ENCODE measurements at places on chromosomes 11 and 22.
A peak's percentile ranks its signal among the peaks of the same experiment; 100 is the strongest.

GRCh38 chr11:68122936-68123539 lies 1.9 kb upstream of the CHKA start:
- H3K4me1 ChIP-seq, result peaks cover 12% of the 10 kb centered on the region
- H3K27me3 ChIP-seq, result peaks cover 12% of the 10 kb centered on the region
- H3K27ac ChIP-seq, result no peak overlapping the region
- H3K36me3 ChIP-seq, result peaks cover 2% of the 10 kb centered on the region
- H3K4me3 ChIP-seq, result no peak overlapping the region

GRCh38 chr11:69658626-69659450 lies 16.3 kb downstream of the LTO1 start:
- H3K4me1 ChIP-seq, result no peaks in the 10 kb centered on the region
- no peak overlapping the region for H3K27ac ChIP-seq
- no peak overlapping the region for H3K4me3 ChIP-seq
- DNase-seq, result no peak
- H3K36me3 ChIP-seq, result no peaks in the 10 kb centered on the region

DNA sequence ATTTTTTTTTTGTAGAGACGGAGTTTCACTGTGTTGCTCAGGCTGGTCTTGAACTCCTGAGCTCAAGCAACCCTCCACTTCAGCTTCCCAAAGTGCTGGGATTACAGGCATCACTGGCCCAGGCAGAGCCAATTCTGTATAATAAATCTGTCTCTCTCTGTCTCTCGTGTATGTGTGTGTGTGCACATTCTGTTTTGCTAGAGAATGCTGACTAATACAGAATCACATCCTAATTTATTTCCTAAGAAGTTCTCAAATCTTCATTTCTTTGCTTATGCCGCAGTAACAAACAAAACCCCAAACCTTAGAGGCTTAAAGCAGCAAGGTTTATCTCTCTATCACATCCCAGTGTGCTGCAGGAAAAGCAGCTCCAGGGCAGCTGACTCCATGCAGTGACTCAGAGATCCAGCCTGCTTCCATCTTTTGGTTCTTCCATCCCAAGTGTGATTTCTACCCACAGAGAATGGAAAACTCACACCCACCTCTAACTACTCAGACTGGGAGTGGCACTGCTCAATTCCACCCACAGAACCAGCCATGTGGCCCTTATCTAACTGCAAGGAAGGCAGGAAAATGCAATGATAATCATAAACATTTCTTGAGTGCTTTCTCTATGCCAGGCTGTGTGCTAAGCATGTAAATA lies 35.1 kb upstream of the LRRC10B start:
- no peaks in the 10 kb centered on the region for H3K27me3 ChIP-seq
- no peak overlapping the region for H3K4me3 ChIP-seq
- DNase-seq, result no peak
- peaks cover 7% of the 10 kb centered on the region for H3K4me1 ChIP-seq
- H3K27ac ChIP-seq, result no peak overlapping the region

GRCh38 chr11:59283825-59284772 lies 71.4 kb upstream of the MPEG1 start:
- no peaks in the 10 kb centered on the region for H3K36me3 ChIP-seq
- H3K27me3 ChIP-seq, result peaks cover 23% of the 10 kb centered on the region
- H3K4me3 ChIP-seq, result peak overlapping the region; percentile 52
- no peak overlapping the region for H3K27ac ChIP-seq

GRCh38 chr11:78708388-78708787 lies 133.7 kb upstream of the NARS2 start:
- H3K36me3 ChIP-seq, result no peaks in the 10 kb centered on the region
- H3K4me1 ChIP-seq, result no peaks in the 10 kb centered on the region
- no peak for DNase-seq
- no peak overlapping the region for H3K27ac ChIP-seq
- H3K4me3 ChIP-seq, result no peak overlapping the region

- no peaks in the 10 kb centered on the region for H3K27me3 ChIP-seq
- peaks cover 2% of the 10 kb centered on the region for H3K36me3 ChIP-seq
- peak; percentile 96 for DNase-seq
Measured at GRCh38 chr22:30289141-30289979, at the start of gene CASTOR1. CASTOR1 (minus strand) TSS chr22:30289505; CDS start chr22:30289497, 8 bp downstream.

DNA sequence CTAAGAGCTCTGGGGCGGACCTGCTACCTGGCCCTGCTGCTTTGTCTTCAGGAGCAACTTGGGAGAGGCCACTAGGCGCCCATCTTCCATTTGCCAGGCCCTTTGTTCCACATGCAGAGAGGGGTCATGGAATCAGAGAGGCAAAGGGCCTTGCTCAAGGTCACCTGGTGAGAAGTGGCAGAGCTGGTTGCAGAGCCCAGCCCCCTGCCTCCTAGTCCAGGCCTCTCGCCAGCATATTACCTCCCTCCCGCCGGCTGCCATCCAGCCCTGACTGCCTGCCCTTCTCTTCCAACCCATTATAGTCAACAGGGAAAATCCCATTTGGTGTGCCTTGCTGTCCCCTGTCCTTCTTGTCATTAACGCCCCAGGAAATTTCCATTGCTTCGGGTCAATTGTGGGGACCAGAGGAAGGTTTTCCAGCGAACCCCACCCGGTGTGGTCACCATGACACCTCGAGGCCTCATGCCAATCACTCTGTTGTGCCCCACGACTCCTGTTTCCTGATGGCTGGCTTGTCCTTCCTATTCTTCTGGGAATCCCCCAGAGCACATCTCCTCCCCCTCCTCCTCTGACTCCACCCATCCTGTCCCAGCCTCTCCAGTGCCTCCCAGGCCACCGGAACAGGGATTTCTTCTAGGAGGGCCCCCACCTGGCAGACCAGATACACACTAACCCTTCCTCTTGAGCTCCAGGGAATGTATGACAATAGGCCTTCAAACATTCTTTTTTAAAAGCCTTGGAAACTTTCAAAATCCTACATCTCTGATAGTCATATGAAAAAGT lies 77.0 kb downstream of the NECTIN1 start:
- no peak for DNase-seq
- no peaks in the 10 kb centered on the region for H3K4me1 ChIP-seq
- H3K27ac ChIP-seq, result no peak overlapping the region
- H3K27me3 ChIP-seq, result no peaks in the 10 kb centered on the region
- H3K4me3 ChIP-seq, result no peak overlapping the region

GRCh38 chr11:76997512-76997911 lies 36.7 kb upstream of the B3GNT6 start:
- no peaks in the 10 kb centered on the region for H3K36me3 ChIP-seq
- no peak overlapping the region for H3K27ac ChIP-seq
- H3K4me1 ChIP-seq, result peaks cover 9% of the 10 kb centered on the region

GRCh38 chr11:111573821-111574249 lies 28.4 kb upstream of the SIK2 start:
- H3K4me3 ChIP-seq, result no peak overlapping the region
- no peaks in the 10 kb centered on the region for H3K4me1 ChIP-seq
- peaks cover 17% of the 10 kb centered on the region for H3K27me3 ChIP-seq
- H3K36me3 ChIP-seq, result no peaks in the 10 kb centered on the region
- H3K27ac ChIP-seq, result no peak overlapping the region
- DNase-seq, result no peak

DNA sequence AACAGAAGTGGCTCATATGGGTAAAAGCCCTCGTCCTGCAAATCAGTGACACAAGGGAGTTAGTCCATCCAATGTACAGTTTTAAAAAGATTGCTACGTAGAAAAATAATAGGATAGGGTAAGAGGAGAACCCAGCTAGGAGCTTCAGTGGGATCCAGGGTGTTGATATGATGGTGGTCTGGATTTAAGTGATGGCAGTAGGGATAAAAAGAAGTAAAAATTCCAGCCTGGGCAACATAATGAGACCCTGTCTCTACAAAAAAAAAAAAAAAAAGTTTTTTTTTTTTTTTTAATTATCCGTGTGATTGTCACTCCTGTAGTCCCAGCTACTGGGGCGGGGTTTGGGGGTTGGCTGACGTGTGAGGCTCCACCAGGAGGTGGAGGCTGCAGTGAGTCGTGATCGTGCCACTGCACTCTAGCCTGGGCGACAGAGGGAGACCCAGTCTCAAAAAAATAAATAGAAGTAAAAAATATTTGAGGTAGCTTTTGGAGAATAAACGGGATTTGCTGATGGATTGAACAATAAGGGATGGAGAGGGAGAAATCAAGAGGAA lies 7.0 kb upstream of the L3MBTL2 start:
- peaks cover 13% of the 10 kb centered on the region for H3K4me1 ChIP-seq
- H3K27me3 ChIP-seq, result peaks cover 27% of the 10 kb centered on the region
- H3K27ac ChIP-seq, result peak overlapping the region; percentile 39
- H3K36me3 ChIP-seq, result no peaks in the 10 kb centered on the region
- peak; percentile 75 for DNase-seq

- no peaks in the 10 kb centered on the region for H3K36me3 ChIP-seq
- H3K27me3 ChIP-seq, result peaks cover 36% of the 10 kb centered on the region
- H3K4me1 ChIP-seq, result peaks cover 11% of the 10 kb centered on the region
- H3K27ac ChIP-seq, result no peak overlapping the region
- DNase-seq, result no peak
- no peak overlapping the region for H3K4me3 ChIP-seq
Measured at GRCh38 chr11:73182824-73183321, 35.2 kb upstream of the P2RY2 start.

DNA sequence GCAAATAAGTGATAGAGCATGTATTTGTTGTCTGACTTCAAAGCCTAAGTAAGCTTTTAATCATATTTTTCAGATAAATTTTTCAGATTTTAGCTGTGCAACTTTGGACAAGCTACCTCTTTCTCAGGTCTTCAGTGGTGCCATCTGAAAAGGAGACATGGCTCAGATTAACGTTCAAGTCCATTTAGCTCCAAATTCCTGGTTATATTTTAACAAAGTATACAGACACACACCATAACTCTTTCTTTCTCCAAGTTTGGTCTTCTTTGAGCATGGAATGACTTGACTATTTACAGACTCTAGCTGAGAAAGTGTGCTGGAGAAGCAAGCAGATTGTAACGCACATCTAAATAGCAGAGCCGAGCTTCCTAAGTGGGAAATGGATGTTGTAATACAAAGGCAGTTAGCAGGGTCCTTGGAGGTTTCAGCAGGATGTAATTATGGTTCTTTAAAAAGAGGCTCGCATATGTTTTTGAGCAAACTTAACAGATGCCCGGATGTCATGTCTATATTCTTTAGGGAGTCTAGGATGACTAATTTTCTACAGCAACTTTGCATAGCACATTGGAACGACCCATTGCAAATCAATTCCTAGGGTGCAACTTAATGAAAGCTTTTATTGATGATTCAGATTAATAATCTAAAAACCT lies 128.1 kb upstream of the E2F8 start:
- peaks cover 43% of the 10 kb centered on the region for H3K27me3 ChIP-seq
- no peaks in the 10 kb centered on the region for H3K4me1 ChIP-seq
- H3K36me3 ChIP-seq, result no peaks in the 10 kb centered on the region
- no peak overlapping the region for H3K27ac ChIP-seq

GRCh38 chr22:37880668-37881440 lies 25.2 kb upstream of the MICALL1 start:
- no peak overlapping the region for H3K4me3 ChIP-seq
- peaks cover 4% of the 10 kb centered on the region for H3K4me1 ChIP-seq
- DNase-seq, result no peak
- H3K27ac ChIP-seq, result no peak overlapping the region
- no peaks in the 10 kb centered on the region for H3K27me3 ChIP-seq

- peaks cover 5% of the 10 kb centered on the region for H3K27me3 ChIP-seq
- no peak for DNase-seq
- no peak overlapping the region for H3K4me3 ChIP-seq
Measured at GRCh38 chr11:11722246-11722645, 100.4 kb upstream of the GALNT18 start.

- DNase-seq, result no peak
- H3K27me3 ChIP-seq, result peaks cover 7% of the 10 kb centered on the region
- no peak overlapping the region for H3K27ac ChIP-seq
- H3K4me1 ChIP-seq, result peaks cover 15% of the 10 kb centered on the region
Measured at GRCh38 chr11:120221115-120221752, 10.4 kb downstream of the OAF start.

DNA sequence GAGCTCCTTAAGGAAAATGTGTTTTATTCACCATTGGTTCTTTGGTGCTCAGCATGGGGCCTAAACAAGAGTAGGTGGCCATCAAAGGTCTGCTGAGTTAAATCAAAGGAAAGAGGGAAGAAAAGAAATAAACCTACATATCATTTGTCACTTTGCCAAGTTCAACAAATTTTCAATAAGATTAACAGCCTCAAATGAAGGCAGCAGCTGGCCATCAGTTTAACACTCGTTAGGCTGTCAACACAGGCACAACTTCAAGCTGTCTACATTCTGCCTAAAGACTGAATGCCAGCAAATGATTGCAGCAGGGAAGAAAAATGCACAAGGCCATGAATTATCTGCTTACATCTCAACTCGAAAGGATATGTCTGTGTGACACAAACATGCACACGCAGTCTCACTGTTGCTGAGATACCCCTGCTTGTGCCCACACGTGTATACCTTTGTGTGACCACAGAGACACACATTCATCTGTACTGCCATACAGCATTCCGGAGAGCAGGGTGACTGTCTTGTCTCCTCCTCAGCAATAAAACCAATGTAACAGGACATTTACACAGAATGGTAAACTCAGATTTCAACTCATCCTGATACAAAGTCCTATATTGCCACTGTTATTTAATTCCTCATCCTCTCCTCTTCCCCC lies 40.1 kb downstream of the TRIM66 start:
- peaks cover 14% of the 10 kb centered on the region for H3K4me1 ChIP-seq
- no peaks in the 10 kb centered on the region for H3K27me3 ChIP-seq
- no peak overlapping the region for H3K27ac ChIP-seq
- no peak for DNase-seq
- peaks cover 38% of the 10 kb centered on the region for H3K36me3 ChIP-seq
- no peak overlapping the region for H3K4me3 ChIP-seq

DNA sequence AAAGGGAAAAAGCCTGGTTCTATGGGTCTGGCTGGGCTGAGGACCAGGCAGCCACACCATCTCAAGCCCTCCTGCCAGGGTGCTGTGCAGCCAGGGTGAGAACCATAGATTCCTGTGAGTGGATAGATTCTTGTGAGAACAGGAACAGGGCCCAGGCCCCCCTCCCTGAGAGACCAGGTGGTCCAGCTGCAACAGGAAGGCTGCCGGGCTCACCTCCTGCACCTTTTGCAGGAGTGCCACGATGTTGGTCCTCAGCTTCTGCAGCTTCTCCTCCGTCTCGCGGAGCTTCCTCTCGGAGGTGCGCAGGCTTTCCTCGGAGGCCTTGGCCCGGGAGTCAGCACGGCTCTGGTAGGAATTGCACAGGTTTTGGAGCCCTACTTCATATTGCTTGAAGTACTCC lies 40.8 kb downstream of the MORC2 start:
- no peaks in the 10 kb centered on the region for H3K4me1 ChIP-seq
- H3K27ac ChIP-seq, result no peak overlapping the region
- H3K36me3 ChIP-seq, result peaks cover 20% of the 10 kb centered on the region
- H3K27me3 ChIP-seq, result no peaks in the 10 kb centered on the region

GRCh38 chr11:109945626-109946321 lies 147.4 kb upstream of the ZC3H12C start:
- peaks cover 10% of the 10 kb centered on the region for H3K4me1 ChIP-seq
- no peaks in the 10 kb centered on the region for H3K36me3 ChIP-seq
- no peak overlapping the region for H3K27ac ChIP-seq
- H3K4me3 ChIP-seq, result peak overlapping the region; percentile 29
